ENCODE measurements at places on chromosomes 5 and 9.

DNA sequence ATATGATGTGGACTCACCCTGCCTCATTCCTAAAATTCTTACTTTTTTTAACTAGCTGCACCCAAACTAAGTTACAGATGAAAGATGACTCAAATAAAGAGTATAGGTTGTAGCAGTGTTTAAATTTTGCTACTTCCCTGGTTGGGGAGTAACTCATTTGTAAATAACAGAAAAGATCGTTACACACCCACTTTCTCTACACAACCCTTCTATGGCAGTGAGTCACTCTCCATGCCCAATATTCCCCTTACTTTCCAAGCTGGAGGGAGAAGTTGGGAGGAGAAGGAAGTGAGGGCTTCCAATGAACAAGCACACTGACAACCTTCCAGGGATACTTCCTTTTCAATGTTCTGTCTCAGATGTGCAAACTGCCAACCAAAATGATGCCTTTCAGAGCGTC lies 1.9 kb downstream of the RASEF start:
- DNase-seq: no peak

- DNase-seq: no peak
Observed at GRCh38 chr9:4386819-4387218, 87.0 kb upstream of the GLIS3 start.

DNA sequence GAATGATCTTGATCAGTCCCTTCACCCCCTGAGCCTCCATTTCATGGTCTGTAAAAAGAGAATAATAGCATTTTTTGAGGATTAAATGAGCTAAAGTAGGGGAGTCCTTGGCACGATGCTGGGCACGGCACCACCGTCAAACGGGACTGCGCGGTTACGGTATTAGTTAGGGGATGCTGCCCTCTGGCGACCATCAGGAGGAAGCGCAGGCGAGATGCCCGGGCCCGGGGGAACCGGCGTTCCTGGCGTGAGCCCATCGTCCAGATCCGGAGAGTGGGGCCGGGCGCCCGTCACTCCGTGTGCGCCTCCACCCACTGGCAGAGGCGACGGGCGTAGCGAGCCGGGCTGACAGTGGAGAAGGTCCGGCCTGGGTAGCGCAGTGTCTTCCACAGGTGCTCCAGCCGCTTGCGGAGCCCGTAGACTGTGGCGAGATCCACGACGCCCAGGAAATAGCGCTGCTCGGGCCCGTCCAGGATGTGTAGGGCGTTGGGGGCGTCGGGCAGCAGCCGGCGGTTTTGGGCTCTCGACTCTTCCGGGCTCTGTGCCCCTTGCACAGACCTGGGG lies 4.8 kb upstream of the ST6GALNAC4 start:
- no peak for DNase-seq

- DNase-seq: no peak
Observed at GRCh38 chr5:134099288-134099872, 15.1 kb upstream of the TCF7 start.

DNA sequence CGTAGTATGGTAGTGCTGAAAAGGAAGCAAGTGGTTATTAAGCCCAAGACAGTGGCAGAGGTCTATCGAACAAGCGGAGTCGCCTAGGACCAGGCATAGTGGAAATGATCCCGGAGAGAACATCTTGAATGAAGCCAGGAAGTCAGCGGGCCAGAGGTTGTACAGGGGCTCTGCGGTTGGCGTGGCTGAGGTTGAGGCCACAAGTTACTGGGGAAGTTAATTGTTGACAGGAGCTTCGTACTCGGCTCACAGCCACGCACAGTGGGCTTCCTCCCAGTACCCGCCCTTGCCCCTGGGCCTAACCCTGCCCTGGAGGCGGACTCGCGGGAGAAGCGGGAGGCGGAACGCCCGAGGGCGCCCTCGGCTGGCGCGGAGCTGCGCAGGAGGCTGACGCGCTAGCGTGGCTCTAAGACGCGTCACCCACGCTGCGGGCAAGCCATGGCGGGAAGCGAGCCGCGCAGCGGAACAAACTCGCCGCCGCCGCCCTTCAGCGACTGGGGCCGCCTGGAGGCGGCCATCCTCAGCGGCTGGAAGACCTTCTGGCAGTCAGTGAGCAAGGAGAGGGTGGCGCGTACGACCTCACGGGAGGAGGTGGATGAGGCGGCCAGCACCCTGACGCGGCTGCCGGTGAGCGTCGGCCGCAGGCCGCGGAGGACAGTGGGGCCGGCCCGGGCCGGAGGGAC lies at the start of gene FBXO4:
TSS of gene FBXO4 (plus strand) at position 410 of the 683 bp plus-strand sequence. CDS start at position 439, 29 bp downstream.
- peak; percentile 29 for DNase-seq

GRCh38 chr9:28834156-28834555 lies 1260.9 kb upstream of the C9orf72 start:
- no peak for DNase-seq

DNA sequence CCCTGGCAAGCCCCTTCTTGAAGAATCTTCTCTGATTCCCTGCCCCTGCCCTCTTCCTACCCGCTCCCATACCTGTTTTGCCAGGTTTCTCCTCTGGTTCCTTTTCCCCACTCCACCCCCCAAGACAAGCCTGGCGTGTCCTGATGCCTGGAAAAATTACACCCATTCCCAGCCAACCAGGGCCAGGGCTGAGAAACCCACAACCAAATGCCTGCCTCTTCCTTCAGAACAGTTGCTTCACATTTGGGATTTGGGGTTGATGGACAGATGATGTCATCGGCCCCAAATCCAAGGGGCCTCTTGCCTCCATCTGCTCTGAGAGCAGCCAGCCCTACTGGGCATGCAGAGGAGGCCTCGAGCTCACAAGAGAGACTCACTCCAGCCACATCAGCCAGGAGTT lies 8.8 kb upstream of the NEK6 start:
- no peak for DNase-seq

DNA sequence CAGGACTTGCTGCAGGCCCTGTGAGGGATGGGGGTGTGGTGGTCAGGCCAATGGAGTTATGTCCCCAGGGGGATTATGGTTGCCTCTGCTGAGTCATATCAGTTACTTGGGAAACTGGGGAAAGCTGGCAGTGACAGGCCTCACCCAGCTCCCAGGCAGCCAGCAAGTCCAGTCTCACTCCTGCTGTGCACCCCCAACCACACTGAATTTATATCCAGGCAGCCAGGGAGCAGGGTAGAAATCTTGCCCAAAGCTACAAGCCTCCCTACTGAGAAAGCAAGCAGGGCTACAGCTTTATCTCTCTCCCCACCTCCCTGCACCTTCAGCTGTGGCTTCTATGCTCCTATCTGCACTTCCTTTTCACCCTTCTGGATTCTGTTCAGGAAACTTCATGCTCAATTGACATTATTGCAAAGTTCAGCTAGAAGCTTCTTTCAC lies 2076.0 kb upstream of the CDH9 start:
- DNase-seq: no peak

- no peak for DNase-seq
Observed at GRCh38 chr5:125536582-125536981, 790.1 kb upstream of the ZNF608 start.

DNA sequence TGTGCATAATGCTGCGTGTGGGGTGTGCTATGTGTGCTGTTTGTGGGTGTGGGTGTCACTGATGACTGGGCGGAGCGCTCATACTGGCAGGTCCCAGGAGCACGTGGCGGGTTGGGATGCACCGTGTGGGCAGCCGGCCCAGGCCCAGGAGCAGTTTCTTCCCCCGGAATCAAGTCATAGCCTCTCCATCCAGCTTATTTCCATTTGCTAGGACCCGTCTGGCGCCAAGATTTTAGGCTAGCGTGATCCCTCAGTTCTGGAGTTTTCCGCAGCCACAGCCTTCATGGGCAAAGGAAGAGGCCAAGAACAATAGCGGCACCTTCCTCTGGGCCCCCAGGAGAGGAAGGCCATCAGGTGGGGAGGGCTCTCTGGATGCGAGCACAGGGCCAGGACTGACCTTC lies 43.3 kb upstream of the NEURL1B start:
- no peak for DNase-seq

DNA sequence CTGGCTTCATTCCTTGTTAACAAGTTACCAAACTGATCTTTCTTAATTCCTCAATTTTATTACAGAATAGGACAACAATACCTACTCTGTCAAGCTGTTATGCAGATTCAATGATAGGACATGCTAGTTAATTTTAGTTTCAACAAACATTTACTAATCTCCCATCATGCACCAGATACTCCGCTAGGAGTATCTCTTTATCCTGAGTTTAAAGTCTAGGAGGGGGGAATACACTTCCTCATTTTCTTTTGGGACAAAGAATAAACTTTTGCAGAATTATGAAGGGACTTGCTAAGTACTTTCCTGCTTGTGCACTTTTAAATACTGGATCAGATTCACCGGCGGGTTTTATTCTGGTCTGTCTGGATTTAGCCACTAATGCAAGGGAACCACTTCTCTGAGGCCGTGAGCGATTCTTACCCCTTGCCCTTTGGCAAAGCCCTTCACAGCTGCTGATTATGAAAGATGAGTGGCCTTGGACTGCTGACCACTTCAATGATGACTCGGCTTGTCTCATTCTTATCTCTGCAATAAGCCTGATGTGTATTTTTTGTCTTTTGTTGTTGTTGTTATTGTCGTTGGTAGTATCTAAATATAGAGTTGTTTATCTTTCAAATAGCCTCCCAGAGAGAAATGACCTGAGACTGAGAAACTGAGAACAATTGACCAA lies 73.9 kb downstream of the RMI1 start:
- DNase-seq: no peak

DNA sequence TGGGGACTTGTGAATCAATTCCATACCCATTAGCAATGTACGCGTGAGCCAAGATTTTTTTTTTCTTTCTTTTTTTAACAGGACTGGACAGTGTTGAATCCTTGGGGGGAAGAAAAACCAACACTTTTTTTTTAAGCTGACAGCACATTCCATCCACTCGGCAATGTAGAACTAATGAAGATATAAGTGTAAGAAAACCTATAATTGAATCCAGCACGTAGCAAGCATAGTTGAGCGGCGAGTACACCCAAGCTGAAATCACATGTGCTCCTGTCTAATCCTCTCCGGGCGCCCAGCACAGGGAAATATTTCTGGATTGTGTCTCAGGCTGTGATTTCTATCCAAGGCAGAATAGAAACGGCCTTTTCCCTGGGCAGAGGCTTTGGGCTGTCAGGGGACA lies 118.2 kb downstream of the BOD1 start:
- no peak for DNase-seq

Data from kidney epithelial cell (primary cell).